ENCODE measurements at places on chromosomes 3 and 15.

- DNase-seq: no peak
Measured at GRCh38 chr15:77138167-77138522, 67.2 kb upstream of the TSPAN3 start.

DNA sequence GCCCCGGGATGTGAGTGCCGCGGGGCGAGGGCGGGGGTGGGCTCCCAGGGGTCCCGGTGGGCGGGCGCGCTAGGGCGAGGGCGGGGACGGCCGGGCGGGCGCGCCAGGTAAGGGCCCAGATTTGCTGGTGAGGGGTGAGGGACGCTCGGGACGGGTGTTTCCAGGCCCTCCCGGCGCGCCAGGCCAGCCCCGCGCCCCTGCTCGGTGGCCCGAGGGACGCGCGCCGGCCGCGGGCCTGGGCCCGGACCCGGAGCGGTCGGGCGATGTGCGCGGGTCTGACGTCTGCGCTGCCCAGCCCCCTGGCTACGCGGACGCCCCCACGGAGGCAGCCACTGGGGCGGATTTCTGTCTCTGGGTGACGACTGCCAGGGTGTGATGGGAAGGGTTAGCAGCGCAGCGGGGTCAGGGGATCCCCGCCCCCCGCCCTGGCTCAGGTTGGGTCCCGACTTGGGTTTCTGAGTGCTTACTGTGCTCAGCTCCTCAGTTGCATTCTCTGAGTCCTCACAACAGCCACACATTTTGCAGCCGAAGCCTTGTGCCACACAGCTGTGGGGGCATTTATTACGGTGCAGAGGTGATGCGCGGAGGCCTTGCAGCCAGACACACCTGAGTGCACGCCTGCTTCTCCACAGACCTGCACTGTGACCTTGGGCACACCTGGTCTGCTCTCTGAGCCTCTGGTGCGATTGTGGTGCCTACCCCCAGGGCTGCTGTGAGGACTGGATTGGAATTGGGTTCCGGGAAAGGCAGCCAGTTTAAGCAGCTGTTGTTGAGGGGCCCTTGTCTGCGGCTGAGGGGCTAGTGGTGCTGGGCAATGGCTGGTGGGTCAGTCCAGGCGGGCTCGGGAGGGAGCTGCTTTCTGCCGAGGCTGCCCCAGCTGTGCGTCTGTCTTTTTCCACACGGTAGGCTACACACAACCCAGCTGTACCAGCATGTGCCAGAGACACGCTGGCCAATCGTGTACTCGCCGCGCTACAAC, 523 bp downstream of the HDAC11 start:
- DNase-seq: no peak

DNA sequence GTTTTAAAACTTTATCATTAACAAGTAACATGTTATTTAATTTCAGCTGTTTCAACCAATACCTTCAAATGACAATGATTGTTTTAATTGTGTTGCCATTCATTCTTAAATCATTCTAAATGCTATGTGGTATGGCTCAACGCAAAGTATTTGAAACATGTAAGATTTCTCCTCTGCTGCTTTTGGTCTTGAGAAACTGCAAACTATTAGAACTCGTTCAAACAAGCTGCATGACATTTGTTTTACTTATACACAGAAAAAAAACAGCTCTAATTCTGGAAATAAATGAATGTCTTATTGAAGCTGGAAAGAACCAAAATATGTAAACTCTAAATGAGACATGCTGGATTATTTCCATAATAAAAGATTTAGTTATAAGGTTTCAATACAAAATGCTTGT, 29.3 kb downstream of the FBN1 start:
- no peak for DNase-seq

DNA sequence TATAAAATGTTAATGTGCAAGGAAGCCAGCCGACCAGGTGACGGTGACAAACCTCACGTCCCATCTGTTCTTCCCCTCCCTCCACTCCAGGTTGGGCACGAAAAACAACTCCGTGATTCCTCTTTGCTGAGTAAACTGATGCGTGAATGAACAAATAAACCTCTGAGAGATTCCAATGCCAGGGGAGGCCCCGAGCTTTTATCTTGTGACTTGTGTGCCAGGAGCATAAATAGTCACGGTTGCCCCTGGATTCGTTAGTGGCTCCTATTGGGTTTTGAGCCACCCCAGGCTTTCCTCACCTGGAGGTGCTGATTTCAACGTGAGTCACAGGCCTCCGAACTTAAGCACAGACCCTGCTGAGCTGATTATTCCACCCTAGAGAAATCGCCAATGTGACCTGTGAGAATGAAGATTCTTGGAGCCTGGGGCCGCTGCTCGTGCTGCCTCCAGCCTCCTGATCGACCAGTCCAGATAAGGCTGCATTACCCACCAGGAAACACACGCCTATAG, 119.2 kb downstream of the SHQ1 start:
- DNase-seq: no peak

GRCh38 chr15:65470866-65471265, 46.6 kb downstream of the DPP8 start:
- DNase-seq: no peak

DNA sequence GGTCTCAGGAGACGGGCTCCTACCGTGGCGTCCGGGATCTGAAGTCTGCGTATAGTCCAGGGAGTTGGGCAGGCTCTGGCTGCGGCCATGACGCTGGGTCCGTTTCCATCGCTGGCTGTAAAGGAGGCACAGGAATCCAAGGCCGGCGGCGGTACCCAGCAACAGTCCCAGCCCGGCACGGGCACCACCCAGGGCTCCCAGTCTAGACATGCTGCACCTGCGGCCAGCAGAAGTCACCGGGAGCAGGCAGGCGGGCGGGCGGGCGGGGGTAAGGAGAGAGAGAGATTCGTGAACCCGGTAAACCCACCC, 526 bp downstream of the RMDN3 start:
- peak; percentile 46 for DNase-seq
